ENCODE measurements at places on chromosomes 7 and 10.

GRCh38 chr10:99537086-99537988, 4.6 kb downstream of the NKX2-3 start:
- DNase-seq = no peak

- DNase-seq = no peak
Measured at GRCh38 chr10:6995831-6996230, 415.0 kb downstream of the SFMBT2 start.

DNA sequence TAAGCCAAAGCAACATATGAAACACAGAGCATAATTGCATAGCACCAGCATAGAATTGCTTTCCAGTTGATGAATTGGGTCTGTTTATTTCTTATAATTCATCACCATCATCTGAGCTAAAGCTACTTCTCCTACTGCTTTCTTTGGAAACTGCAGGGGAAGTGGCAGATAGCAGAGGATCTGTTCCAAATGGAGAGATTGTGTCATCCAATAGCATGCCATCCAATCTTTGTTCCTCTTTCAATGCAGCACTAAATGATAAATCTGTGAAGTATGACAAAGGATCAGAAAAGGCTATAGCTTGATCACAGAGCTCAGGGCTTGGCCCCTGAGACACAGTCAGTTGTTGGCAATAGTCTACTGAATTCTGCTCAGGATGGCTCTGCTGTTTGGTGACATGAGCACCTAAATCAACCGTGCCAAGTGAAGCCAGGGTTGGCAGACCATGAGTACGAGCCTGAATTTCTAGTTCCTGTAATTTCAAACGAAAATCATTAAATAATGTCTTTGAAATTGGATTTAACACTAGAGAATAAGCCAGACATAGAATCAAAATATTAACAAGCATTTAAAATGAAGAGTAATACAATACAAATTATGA, 90.0 kb downstream of the TFEC start:
- no peak for DNase-seq

GRCh38 chr7:112266141-112266540, 59.6 kb downstream of the ZNF277 start:
- no peak for DNase-seq

DNA sequence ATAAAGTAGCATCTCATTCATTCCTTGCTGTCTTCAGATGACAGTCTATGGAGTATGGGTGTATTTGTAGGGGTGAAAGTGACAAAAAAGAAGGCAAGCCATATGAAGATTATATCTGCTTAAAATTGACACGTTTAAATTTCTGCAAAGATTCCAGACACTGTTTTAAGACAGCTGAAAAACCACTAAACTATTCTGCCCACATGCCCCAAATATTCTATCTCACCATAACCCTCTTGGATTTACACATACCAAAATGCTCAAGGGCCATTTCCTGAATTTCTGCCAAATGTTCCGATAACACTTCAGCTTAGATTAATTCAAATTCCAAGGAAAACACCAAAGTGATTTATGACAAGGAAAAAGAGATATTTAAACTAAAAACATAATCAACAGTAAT, 99.9 kb upstream of the IL6 start:
- no peak for DNase-seq

Data from stimulated activated CD8-positive, alpha-beta memory T cell treated with anti-CD3 and anti-CD28 coated beads, Interleukin-7, amount 100 ng/mL, for 1 hour (primary cell).